ENCODE measurements at places on chromosomes 16 and 17.

- no peak for DNase-seq
These were observed 4.2 kb downstream of the MSI2 start for GRCh38 chr17:57260325-57261083.

GRCh38 chr16:3650631-3651265 is 3.7 kb upstream of the DNASE1 start:
- no peak for DNase-seq

GRCh38 chr17:47738178-47738577 is 5.1 kb downstream of the TBX21 start:
- no peak for DNase-seq

DNA sequence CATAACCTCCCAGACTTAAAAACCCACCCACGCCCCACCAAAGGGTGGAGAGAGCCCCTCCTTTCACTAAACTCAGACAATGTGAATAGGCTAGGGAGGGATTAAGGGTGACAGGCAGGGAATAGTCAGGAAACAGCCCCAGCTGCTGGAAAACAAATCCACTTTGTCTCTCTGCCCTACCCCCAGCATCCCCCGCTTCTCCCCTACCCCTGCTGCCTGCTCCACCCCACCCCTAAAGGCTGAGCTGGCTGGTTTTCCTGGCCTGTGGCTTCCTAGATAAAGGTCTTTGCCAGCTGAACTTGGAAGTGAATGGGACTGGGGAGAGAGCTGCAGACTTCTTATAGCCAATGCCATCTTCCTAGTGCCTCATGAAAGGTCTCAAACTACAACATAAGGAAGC is 15.0 kb downstream of the CAVIN1 start:
- DNase-seq = no peak

GRCh38 chr17:63024716-63025115 is 58.7 kb downstream of the TANC2 start:
- no peak for DNase-seq

Data from HS-27A (cell line).